Mammary epithelial cell (primary cell): ENCODE measurements at places on chromosomes 4 and X.

DNA sequence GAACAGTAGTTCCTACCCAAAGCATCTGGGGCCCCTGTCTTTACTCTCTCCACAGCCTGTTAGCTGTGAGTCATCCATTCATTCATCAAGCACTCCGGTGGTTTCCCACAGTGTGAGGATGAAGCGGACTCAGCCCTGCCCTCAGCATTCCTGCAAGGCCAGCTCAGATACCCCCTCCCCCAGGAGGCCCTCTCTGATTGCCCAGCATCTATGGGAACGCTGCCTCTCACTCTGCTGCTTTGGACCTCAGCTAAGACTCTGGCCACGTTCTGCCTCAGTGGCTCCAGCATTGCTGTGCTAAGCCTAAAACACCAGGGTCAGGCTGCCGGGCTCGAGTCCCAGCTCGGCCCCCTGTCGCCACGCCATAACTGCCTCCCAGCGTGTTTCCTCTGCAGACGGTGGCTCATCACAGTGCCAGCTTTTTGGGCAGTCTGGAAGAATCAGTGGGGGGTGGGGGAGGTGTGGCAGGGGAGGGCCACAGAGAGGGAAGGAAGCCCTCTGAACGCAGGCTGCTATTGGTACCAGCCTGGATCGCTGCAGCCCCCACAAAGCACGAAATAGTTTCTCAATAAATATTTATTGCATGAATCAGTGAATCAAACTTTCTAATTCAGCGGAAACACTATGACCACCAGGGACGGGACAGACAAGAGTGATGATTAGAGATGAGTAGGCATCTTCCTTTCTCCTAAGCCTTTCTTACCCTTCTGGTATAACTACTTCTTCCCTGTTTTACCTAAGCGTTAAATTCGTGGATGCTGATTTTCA, 74.4 kb downstream of the SORCS2 start:
- DNase-seq = peak; percentile 84

- DNase-seq = no peak
These were observed 52.7 kb upstream of the ANXA10 start for GRCh38 chr4:168039593-168039992.

DNA sequence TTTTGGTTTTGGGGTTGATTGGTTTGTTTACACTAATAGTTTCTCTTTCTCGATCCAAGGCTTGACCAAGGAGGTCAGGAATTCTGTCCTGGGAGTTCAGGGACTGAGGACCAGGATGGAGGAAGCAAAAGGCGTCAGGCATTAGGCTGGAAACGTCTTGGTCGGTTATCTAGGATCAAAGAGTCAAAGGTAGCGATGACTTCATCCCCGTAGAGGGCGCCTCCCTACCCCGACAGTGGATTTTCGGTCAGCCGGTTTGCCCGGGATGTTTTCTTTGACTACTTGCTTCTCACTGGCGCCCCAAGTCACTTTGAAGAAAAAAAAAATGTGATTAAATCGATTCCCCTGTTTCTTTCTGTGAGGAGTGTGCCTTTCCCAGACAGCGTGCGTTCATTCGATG, 980 bp upstream of the FHDC1 start:
- no peak for DNase-seq

- DNase-seq = no peak
These were observed 371.9 kb upstream of the NWD2 start for GRCh38 chr4:36872679-36873078.

- no peak for DNase-seq
These were observed 352.6 kb upstream of the NWD2 start for GRCh38 chr4:36891971-36892370.

- DNase-seq = peak; percentile 77
These were observed 144.5 kb downstream of the SMIM20 start for GRCh38 chr4:26058537-26058936.

GRCh38 chr4:3709846-3710441, 56.2 kb upstream of the ADRA2C start:
- no peak for DNase-seq
